M059J (cell line): ENCODE measurements at places on chromosomes 13 and 19. TPM values are rescaled to one million over a fixed set of nuclear protein-coding genes. Genes with fewer than 3 reads are reported as not detected.
A peak's percentile ranks its signal among the peaks of the same experiment; 100 is the strongest.

Gene ZNF837
- 0.34 and 3.4 TPM in 2 replicates for total RNA-seq

- DNase-seq: no peak
Measured at GRCh38 chr19:34904664-34905527, 21.8 kb upstream of the ZNF30 start.

DNA sequence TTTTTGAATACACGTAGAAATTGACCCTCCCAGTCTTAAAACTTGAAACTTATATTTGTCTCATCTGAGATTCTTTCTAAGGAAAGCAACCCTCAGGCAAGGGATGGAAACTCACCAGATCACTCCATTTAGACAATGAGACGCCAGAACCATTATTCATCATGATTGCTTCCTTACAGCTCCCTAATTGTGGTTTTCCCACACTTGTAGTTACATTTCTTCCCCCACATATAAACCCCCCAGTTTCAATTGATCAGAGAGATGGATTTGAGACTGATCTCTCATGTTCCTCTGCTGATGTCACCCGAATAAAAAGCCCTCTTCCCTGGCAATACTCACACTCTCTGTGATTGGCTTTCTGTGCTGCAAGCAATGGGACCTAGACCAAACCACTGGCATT lies 197.9 kb upstream of the STARD13 start:
- peak; percentile 87 for DNase-seq

DNA sequence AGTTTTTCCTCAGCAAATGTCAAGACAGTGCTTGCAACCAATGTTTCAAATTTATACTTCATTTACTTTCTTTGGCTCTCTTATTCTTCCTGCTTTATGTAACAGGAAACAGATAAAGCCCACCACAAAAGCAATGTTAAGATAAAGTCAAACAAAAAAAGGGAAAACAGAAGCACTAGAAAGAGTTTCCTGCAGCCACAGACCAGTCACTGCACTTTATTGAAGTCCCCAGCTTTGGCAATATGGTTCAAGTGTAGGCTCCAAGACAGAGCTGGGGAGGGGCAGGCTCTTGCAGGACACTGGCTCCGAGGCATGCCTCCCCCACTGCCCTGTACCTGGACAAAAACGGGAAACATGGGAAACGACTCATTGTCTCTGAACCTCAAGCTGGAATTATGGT lies 15.3 kb upstream of the CDC16 start:
- DNase-seq: no peak
